Sigmoid colon (tissue), 7 donors: ENCODE measurements at places on chromosomes 7 and 10.

DNA sequence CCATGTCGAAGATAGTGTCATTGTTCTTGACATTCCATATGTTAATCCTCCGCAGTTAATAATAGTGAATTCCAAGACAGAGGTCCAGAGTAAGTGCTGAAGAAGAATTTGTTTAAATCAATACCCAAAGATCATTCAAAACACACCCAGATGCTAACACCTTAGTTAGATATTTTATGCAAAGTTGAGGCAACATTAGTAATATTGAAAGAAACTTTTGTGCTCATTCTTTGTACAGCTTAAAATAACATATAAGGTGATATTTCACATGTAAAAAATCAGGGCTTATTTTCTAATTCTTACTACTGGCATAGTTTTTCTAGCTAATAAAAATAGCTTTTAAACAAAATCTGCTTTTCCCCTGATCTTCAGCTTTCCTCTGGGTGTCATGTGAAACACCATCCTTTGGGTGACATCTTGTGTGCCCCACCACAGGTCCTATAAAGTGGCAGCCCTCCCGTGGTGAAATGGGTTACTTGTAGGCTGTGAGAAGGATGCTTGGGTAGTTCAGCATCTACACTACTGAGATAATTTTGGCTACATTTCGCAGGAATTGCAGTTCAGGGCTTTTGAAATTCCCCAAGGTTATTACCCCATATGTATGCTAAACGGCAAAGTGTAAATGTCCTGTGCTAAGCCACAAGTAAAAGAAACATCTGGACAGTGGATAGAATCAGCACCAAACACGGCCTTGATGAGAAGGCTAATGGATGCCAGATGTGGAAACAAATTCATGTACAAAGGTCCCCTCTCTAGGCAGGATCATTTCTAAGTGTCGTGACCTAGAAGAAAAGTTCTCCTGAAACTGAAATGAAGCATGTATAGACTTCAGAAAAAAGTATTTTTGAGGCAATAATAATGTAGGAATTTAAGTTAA lies 105.4 kb downstream of the GRM3 start:
- no peak for DNase-seq

- peak; percentile 68 for DNase-seq
Observed at GRCh38 chr7:78039790-78040776, 241.5 kb downstream of the PHTF2 start.

GRCh38 chr7:22361320-22361719 lies 4.4 kb upstream of the RAPGEF5 start:
- DNase-seq, result no peak

DNA sequence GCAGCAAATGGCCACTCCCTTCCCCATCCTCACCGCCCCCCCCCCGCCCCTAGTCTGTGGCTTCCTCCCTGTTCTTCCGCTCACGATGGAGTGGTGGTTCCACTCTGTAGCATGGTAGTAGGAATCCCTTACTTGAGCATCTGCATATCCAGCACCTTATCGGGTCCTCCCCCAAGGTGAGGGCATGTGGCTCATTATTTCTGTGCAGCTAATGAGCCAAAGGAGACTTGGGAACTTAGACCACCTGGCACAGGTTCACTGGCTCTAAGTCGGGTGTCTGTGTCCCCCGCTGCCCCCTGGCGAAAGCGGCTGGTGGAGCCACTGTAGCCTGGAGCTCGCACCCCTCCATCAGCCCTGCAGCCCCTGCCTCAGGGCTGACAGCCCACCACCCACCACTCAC lies 22.8 kb upstream of the GPR26 start:
- DNase-seq, result peak; percentile 27

DNA sequence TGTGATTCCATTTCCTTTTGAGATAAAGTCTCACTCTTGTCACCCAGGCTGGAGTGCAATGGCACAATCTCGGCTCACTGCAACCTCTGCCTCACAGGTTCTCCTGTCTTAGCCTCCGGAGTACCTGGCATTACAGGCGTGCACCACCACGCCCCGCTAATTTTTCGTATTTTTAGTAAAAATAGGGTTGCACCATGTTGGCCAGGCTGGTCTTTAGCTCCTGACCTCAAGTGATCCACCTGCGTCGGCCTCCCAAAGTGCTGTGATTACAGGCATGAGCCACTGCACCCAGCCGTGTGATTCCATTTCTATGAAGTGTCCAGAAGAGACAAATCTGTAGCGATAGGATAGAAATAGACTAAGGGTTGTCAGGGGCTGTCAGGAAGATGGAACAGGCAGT lies 60.4 kb downstream of the CLIP2 start:
- DNase-seq, result no peak
